ENCODE measurements at places on chromosomes 3 and 15. TPM values are rescaled to one million over a fixed set of nuclear protein-coding genes. Genes with fewer than 3 reads are reported as not detected.
A peak's percentile ranks its signal among the peaks of the same experiment; 100 is the strongest.

- DNase-seq, result no peak
Observed at GRCh38 chr15:96576596-96576995, 246.1 kb downstream of the NR2F2 start.

DNA sequence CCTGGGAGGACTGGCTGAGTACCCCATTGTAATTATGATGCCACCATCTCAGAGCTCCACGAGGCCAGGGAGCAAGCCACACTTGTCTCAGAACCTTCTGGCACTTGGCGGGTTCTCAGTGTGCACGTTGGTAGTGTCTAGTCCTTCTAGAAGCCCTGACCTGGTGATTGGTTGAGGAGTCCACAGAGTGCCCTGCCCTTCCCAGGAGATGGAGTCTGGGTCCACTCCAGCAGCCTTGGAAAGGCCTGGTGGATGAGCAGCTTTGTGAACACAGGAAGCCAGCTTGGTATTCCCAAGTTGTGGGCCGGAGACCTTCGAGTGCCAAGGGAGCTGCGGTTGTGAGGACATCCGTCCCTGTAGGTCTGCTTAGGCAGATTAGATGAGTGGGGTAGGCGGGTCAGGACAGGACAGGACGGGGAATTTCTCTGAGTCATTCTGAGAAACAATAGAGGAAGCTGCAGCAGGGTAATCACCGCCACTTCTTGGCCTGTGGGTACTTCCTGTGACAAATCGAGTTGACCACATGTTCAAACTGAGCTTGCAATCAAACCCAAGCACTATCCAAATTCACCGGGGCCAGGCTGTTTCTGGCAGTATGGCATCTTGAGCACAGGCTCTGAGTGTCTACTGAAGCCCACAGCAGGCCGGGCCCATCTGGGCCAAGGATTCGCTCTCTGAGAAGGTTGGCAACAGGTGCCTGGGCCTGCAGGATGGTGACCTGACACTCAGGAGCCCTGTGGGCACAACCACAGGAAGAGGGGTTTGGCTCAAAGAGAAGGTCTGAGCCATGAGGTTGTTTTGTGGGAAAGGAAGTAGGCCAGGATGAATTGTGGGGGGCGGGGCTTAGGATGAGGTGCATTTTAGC, 71.5 kb upstream of the PLXNA1 start:
- DNase-seq, result peak; percentile 53

DNA sequence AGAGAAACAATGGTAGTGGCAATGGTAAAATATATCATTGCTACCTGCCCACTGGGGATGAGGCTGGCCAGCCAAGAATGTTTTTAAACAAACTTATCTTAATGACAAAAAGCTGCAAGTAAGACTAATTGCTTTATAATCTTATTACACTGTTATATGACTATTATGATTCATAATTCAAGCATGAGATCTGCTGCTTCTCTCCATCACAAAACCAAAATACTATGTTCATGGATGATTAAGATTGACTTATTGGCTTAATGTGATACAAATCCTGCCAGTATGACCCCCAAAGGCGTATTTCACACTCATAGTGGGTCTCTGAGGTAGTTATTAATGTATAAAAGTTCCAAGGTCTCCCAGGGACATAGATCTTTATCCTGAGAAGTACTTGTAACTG, 52.6 kb downstream of the FBN1 start:
- DNase-seq, result no peak

- DNase-seq, result no peak
Observed at GRCh38 chr3:44355362-44356033, 16.9 kb downstream of the TCAIM start.

- no peak for DNase-seq
Observed at GRCh38 chr15:99895956-99896311, 162.7 kb upstream of the LYSMD4 start.

The TLR9 gene
- not detected for total RNA-seq

DNA sequence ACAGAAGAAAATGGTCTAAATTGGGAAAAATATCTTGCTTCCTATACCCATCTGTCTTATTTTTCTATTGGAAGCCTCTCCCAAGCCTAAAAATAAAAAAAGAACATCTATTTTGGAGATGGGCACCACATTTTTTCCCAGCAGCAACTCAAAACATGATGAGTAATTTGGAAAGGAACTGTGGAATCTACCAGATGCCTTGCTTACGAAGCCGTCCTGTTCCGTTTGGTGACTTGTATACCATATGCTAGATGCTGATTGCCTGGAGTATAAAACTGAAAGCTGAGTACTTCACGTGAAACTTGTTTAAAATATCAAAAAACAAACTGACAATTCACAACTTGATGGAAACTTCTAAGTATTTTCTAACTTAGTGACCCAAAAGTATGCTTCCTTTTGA, 491.0 kb downstream of the ROBO2 start:
- DNase-seq, result no peak

DNA sequence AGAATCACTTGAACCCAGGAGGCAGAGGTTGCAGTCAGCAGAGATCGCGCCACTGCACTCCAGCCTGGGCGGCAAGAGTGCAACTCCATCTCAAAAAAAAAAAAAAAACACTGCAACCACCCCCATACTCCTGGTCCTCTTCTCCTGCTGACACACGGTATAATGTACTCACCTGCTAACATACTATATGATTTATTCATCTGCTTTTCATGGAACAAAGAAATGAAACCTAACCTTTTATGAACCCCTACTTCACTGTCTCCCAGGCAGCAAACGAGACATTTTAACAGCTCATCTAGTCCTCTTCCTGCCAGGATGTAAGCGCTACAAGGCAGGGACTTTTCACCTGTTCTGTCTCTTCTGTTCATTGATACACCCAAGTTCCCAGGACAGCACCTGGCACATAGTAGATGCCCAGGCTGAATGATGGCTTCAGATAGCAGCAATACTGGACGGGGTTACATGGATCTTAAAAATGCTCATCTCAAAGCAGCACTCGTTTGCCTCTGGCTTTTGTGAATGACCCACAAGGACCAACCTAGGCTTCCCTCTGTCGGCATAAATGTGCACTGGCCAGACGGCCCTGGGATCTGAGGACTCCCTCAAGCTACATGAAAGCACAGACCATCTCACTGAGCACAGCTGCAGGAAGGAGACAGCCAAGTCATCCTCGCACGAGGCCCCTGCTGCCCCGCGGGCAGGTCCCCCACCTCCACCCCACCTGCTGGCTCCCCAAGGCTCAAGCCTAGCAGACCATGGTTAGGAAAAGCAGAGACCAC, 20.3 kb downstream of the XXYLT1 start:
- DNase-seq, result no peak

The CKMT1B gene
- not detected for total RNA-seq

The FOXB1 gene
- not detected for total RNA-seq

Data from CD8-positive, alpha-beta T cell (primary cell).